ENCODE measurements at places on chromosomes 12 and 14.

GRCh38 chr14:76305268-76305826 lies 70.6 kb upstream of the ESRRB start:
- DNase-seq = no peak

DNA sequence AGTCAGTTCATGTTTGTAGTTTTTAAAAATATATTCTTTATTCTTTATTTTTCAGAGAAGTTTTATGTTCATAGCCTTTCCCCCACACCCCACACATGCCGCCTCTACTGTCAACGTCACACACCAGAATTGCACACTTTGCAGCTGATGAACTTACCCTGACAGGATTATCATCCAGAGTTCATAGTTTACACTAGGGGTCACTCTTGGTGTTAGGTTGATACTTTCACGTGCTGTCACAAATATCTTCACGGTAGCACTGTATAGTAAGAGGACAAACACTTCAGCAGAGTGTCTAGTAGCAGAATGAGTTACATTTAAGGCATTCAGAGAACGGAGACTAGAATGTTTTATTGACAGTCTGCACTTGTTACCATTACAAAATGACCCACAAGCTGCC lies 5.1 kb downstream of the DPPA3 start:
- no peak for DNase-seq

- no peak for DNase-seq
Measured at GRCh38 chr12:122614839-122615238, 87.8 kb downstream of the KNTC1 start.

- DNase-seq = no peak
Measured at GRCh38 chr14:89163031-89163636, 253.9 kb downstream of the FOXN3 start.

GRCh38 chr14:92780444-92781232 lies 13.5 kb upstream of the GOLGA5 start:
- DNase-seq = no peak

GRCh38 chr12:1319212-1319611 lies 275.2 kb downstream of the FBXL14 start:
- no peak for DNase-seq

DNA sequence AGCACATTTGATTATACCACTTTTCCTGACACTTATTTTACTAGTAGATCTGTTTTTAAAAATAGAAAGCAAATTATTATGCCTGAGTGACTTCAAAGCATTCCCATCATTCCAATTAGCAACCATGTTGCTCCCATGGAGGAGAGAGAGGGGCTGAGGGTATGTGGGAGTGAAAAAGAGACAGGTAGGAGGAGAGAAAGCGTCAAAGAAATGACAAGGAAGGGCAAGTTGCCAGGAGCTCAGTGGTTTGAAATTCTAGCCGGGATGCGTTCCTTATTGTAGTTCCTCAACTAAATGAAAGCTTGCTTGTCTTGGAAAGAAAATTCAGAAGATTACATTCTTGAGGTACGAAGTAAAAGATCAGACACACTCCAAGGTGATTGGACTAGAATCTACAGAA lies 92.4 kb upstream of the PKP2 start:
- DNase-seq = no peak

DNA sequence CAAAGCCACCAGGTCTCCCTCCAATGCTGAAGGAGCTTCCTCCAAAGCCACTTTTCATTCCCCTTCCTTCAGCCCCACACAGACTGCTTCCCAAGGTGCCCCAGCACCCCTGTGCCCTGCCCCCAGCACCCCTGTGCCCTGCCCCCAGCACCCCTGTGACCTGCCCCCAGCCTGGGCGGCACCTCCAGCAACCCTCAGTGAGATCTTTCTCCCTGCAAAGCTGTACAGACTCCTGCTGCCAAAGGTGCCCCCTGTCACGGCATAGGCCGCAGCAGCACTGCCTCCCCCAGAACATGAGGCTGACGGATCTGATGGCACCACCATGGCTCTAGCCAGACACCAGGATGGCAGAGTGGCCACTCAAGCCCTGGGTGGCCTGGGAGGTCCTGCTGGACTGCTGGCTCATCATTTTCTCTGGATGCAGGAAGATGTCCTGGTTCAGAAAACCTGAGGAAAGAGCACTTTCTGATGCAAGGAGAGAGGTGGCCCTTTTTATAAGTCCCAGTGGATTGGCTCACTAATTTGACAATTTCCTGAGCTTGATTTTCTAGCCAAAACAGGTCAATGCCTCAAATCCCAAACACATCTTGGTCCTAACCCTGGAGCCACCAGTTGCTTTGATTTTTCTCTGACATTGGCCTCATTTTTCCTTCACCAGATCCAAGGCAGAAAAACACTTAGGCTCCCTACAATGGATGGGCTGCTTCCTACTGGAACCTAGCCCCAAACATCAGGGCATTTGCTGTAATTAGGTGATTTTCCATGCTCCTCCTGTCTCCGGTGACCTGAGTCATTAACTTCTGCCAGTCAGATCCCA lies 32.7 kb upstream of the KRT77 start:
- no peak for DNase-seq

DNA sequence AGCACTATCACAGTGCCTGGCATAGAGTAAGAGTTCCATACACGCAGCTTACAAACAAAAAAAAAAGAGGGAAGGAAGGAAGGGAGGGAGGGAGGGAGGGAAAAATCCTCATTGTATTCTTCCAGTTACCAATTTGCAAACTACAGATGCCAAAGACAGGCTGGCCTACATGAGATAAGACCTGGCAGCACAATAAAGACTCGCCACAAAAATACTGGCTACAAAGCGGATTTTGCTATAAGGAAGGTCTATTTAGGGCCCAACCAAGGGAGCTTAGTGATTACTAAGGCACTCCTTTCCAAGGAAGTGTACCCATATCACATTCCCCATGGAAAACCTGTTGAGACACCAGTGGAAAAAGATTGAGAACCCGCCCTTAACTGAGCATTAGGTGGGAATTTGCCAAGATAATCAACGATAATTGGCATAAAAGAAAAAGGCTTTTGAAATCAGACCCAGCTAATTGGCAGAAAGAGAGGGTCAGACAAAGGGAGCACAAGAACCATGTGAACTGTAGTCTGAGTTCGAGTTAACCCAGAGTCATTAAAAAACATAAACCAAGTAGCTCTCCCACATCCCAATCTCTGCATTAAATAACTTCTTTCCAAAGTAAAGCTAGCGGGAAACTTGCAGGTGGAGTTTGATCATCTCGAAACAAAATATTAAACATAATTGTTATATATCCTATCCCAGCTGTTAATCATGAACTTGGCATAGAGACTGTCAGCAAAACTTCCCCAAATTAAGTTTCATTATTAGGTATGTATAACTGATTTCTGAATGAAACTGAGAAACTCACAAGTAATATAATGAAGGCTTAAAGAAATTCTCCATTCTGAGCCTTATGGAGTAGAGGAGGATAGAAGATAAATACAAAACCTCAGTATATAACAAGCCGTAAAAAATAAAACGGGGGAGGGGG lies 50.1 kb downstream of the PHLDA1 start:
- DNase-seq = no peak

DNA sequence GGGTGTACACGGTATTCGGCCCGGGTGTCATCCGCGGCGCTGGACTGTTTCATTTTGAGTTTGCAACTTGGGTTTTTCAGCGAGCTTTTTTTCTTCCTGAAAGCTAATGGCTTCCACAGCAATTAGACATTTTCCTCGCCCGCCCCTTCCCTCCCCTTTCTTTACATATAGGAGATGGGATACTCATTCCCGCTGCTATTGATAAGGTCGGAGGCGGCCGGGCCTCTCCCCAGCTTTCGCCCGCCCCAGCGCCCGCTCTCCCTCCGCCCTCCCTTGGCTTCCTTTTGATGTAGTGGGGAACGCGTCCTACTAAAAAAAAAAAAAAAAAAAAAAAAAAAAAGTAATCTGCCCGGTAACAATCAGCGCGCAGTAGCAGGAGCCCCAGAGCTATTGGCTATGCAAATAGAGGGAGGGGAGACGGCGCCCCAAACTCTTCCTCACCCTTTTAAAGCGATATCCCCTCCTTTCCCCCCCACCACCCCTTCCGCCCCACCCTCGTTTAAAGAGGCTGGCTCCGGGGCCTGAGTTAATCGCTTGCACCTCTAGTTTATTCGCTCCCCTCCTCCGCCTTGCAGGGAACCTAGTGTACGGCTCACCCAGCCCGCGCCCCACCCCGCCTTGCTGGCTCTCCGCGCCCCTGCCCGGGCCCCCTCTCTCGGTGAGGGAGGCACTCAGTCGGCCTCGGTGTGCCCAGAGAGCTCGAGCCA lies 1.7 kb upstream of the CCND2 start:
- DNase-seq = peak; percentile 47

DNA sequence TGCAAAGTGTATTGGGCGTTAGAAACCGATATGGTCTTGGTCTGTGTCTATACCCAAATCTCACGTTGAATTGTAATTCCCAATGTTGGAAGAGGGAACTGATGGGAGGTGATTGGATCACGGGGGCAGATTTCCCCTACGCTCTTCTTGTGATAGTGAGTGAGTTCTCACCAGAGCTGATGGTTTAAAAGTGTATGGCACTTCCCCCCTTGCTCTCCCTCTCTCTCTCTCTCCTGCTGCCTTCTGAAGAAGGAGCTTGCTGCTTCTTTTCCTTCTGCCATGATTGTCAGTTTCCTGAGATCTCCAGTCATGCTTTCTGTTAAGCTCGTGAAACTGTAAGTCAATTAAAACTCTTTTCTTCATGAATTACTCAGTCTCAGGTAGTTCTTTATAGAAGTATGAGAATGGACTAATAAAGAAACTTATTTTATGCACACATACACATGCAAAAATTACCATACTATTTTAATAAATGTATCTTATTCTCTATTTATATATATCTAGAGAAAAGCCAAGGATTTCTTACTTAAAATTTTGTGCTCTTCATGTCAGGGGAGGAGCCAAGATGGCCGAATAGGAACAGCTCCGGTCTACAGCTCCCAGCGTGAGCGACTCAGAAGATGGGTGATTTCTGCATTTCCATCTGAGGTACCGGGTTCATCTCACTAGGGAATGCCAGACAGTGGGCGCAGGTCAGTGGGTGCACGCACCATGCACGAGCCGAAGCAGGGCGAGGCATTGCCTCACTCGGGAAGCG lies 1891.0 kb upstream of the FLRT2 start:
- no peak for DNase-seq

- DNase-seq = no peak
Measured at GRCh38 chr14:20328705-20329104, 4.4 kb downstream of the CCNB1IP1 start.

- no peak for DNase-seq
Measured at GRCh38 chr14:67581643-67582042, 18.4 kb downstream of the PIGH start.

DNA sequence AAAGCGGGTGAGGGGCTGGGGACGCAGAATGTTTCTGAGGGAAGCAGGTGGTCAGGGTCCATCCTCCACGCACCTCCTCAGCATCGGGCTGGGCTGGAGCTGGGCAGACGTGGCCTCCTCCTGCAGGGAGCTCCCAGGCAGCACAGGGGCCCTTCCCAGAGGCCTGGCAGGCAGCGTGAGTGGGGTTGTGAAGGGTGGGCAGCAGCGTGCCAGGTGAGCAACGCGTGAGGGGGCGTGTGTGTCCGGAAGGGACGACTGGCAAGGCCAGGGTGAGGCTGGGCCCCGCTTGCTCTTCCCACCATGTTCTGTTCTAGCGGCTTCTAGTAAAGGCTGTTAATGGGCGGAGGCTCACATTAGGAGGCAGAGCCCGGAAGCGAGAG lies 17.1 kb downstream of the ANKRD9 start:
- no peak for DNase-seq

- DNase-seq = no peak
Measured at GRCh38 chr14:64478634-64479250, 13.4 kb downstream of the AKAP5 start.

GRCh38 chr14:29895591-29896083 lies 32.0 kb downstream of the PRKD1 start:
- DNase-seq = no peak

GRCh38 chr12:30813525-30814294 lies 59.0 kb upstream of the CAPRIN2 start:
- DNase-seq = no peak

DNA sequence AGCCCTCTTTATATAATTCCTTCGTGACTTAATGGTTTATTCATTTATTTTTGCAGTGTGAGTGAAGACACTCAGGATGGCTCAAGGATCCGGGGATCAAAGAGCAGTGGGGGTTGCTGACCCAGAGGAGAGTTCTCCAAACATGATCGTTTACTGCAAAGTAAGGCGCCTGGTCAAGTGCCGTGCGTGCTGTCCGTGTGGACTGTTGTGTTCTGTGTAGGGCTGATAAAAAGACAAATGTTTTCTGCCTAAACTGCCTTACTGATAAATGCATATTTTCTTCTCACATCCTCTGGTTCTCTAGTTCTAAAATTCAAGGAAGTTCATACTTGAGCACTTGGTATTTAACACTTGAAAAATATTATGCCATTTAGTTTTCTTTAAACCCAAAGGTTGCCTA lies 32.5 kb downstream of the RGS6 start:
- DNase-seq = no peak

GRCh38 chr14:82190742-82191141 lies 657.1 kb upstream of the SEL1L start:
- DNase-seq = no peak
